GM23248 (cell line): ENCODE measurements at places on chromosomes 7 and 10. TPM values are rescaled to one million over a fixed set of nuclear protein-coding genes. Genes with fewer than 3 reads are reported as not detected.

DNA sequence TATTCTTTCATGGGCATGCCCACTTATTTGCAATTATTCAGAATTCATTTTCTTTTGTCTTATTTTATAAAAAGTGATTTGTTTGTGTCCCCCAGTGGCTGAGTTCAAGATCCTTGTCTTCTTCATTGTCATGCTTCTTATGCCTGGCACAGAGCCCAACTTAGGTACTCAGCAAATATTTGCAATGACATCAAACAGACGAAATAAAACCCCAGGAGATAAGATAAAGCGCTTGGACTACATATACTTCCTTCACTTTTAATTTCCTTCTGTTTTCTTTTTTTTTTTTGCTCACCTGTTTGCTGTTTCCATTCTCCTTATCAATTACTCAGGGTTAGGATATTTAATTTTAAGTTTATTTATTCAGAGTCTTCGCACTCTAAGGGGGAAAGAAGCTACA lies 225.0 kb downstream of the SDHAF3 start:
- H3K27me3 ChIP-seq = no peaks in the 10 kb centered on the region
- no peak overlapping the region for H3K27ac ChIP-seq
- H3K4me3 ChIP-seq = no peak overlapping the region
- no peaks in the 10 kb centered on the region for H3K4me1 ChIP-seq
- no peak for DNase-seq

DNA sequence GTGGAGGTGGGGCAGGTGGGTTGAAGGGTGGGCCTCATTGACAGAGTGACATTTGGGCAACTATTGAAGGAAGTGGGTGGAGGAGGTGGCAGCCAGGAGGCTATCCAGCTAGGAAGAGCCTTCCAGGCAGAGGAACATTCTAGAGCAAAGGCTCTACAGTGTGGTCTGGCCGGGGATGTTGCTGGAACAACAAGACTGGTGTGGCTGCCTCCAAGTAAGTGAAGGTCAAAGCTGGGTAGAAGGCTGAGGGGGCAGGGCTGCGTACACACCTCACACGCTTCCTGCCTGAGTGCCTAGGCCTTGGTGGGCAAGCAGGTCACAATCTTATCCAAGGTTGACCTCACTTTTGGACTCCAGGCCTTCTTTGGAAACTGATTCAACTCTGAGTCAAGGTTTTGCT lies 6.6 kb downstream of the CPA1 start:
- no peaks in the 10 kb centered on the region for H3K36me3 ChIP-seq
- no peak for DNase-seq
- peaks cover 3% of the 10 kb centered on the region; the same call in 1 of the 2 replicates for H3K4me1 ChIP-seq
- no peaks in the 10 kb centered on the region for H3K27me3 ChIP-seq
- H3K4me3 ChIP-seq = no peak overlapping the region

DNA sequence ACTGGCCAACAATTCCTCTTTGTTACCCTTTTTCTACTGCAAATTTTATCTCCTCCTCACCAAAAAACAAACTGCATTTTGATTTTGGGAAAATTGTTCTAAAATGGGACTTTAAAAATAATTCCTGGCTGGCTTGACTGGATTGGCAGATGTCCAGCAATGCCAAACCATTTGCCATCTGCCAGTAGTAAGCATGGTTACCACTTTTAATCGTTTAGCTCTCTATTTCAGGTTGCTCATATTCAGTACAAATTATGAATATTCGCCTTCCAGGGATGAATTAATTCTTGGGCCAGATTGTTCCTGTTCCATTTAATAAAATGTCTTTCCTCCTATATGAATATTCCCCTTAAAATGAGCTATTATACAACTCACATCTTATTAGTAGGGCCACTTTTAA lies 35.7 kb downstream of the SMNDC1 start:
- DNase-seq = no peak
- peaks cover 9% of the 10 kb centered on the region; the same call in 1 of the 2 replicates for H3K4me1 ChIP-seq

- H3K27me3 ChIP-seq = no peaks in the 10 kb centered on the region
- H3K36me3 ChIP-seq = no peaks in the 10 kb centered on the region
- H3K4me1 ChIP-seq = no peaks in the 10 kb centered on the region
- H3K27ac ChIP-seq = no peak overlapping the region
- no peak overlapping the region for H3K4me3 ChIP-seq
Measured at GRCh38 chr10:17851611-17852010, 42.5 kb downstream of the MRC1 start.

GRCh38 chr7:45048748-45049147 lies 40.0 kb downstream of the NACAD start:
- H3K4me1 ChIP-seq = no peaks in the 10 kb centered on the region
- DNase-seq = no peak
- no peak overlapping the region for H3K27ac ChIP-seq

GRCh38 chr10:132945125-132945893 lies 2.9 kb upstream of the CFAP46 start:
- no peaks in the 10 kb centered on the region for H3K36me3 ChIP-seq
- DNase-seq = no peak
- H3K27me3 ChIP-seq = peaks cover 26% of the 10 kb centered on the region; the same call in 1 of the 2 replicates
- no peak overlapping the region for H3K4me3 ChIP-seq
- H3K27ac ChIP-seq = no peak overlapping the region

- H3K27me3 ChIP-seq = no peaks in the 10 kb centered on the region
- DNase-seq = no peak
- no peaks in the 10 kb centered on the region for H3K36me3 ChIP-seq
- H3K4me3 ChIP-seq = no peak overlapping the region
Measured at GRCh38 chr7:105643851-105644250, 62.6 kb upstream of the EFCAB10 start.

- H3K4me3 ChIP-seq = no peak overlapping the region
- H3K4me1 ChIP-seq = no peaks in the 10 kb centered on the region
- no peaks in the 10 kb centered on the region for H3K27me3 ChIP-seq
- no peaks in the 10 kb centered on the region for H3K36me3 ChIP-seq
Measured at GRCh38 chr10:21205328-21205727, 308.2 kb upstream of the NEBL start.

- peaks cover 27% of the 10 kb centered on the region for H3K36me3 ChIP-seq
- H3K4me1 ChIP-seq = peaks cover 26% of the 10 kb centered on the region
- no peaks in the 10 kb centered on the region for H3K27me3 ChIP-seq
- peak overlapping the region; percentile 79 for H3K4me3 ChIP-seq
Measured at GRCh38 chr10:5449227-5449626, 36.9 kb downstream of the NET1 start.

DNA sequence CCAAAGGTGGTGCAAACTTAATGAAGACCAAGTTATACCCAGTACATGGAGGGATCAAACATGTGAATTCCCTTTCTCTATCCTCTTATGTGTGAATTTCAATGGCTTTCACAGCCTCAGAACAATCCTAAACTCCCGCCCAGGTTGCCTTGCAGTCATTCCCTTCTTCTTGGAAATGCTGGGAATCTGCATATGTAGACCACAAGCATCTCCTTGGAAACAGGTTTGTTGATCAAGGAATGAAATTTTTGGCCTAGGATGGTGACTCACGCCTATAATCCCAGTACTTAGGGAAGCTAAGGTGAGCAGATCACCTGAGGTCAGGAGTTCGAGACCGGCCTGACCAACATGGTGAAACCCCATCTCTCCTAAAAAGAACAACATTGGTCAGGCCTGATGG lies 77.8 kb upstream of the ABI1 start:
- no peak overlapping the region for H3K27ac ChIP-seq
- no peak for DNase-seq
- no peaks in the 10 kb centered on the region for H3K27me3 ChIP-seq

- H3K4me3 ChIP-seq = no peak overlapping the region
- H3K36me3 ChIP-seq = no peaks in the 10 kb centered on the region
- peaks cover 7% of the 10 kb centered on the region; the same call in 1 of the 2 replicates for H3K4me1 ChIP-seq
- no peak for DNase-seq
- H3K27me3 ChIP-seq = no peaks in the 10 kb centered on the region
Measured at GRCh38 chr10:112913661-112914287, 36.3 kb upstream of the TCF7L2 start.

GRCh38 chr7:149886018-149886415 lies 12.2 kb downstream of the ATP6V0E2 start:
- no peak overlapping the region for H3K27ac ChIP-seq
- H3K4me1 ChIP-seq = no peaks in the 10 kb centered on the region
- H3K4me3 ChIP-seq = no peak overlapping the region
- no peak for DNase-seq

DNA sequence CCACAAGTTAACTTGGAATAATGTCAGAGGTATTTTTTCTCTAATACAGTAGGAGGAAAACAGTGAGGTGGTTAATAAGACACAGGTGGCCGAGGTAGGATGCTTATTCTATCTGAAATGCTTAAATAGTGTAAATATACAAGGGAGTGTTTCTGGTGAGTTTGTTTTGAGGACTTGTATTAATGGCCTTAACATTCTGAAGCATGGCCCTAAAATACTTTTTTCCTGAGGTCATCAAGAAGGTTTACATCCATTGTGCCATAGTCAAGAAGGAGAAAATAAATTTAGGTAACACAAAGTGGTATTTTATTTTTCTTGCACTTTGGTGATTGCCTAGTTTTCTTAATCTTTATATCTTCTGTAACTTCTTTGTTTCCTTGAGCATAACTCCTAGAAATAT lies 18.8 kb downstream of the GNAI1 start:
- H3K36me3 ChIP-seq = no peaks in the 10 kb centered on the region
- H3K4me3 ChIP-seq = no peak overlapping the region
- no peak overlapping the region for H3K27ac ChIP-seq
- H3K4me1 ChIP-seq = peaks cover 67% of the 10 kb centered on the region

DNA sequence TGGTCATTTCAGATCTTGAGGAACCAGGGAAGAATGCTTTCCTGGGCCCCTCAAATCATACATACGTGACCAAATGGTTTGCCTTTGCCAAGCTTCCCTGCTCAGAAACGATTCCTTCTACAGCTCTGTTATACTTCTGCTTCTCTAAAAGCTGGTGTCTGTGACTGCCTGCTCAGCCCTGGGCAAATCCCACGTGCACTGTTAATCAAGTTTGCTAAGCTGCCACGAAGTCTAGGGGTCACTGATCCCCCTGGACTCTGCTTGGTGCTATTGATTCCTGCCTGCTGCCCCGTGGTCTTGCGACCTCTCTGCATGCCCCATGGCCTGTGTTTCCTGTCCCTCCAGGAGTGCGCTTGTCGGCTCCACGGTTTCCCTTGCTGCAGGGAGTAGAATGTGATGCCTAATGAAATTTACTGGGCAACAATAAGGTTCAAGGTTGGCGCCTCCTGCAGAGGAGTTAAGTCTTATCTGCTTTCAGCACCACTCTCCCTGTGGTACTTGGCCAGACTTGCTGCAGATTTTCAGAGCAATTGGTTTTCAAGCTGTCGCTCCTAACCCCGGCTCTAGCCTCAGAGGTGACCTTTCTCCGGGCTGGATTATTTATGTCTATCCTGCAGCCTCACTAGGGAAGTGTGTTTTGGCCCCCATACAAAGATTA lies 201.6 kb upstream of the FZD8 start:
- H3K4me1 ChIP-seq = no peaks in the 10 kb centered on the region
- no peaks in the 10 kb centered on the region for H3K27me3 ChIP-seq
- no peak overlapping the region for H3K4me3 ChIP-seq
- no peak for DNase-seq
- no peak overlapping the region for H3K27ac ChIP-seq
- H3K36me3 ChIP-seq = no peaks in the 10 kb centered on the region

DNA sequence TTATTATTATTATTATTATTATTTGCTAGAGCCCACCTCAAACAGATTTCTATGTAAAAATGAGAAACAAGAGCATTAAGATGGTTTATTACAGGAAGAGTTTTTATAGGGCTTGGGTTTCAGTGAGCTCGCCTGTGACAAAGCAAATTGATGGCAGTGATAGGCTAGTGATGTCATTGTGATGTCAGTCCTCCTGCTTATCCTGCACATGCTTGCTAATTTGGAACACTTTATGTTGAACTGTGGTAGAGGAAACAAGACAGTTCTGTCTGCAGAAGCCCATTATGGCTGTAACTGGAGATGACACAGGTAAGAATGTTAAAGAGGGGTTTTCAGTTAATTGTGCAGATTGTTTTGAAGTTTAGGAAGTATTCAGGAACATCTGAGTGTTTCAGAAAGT lies 68.3 kb downstream of the CREM start:
- no peaks in the 10 kb centered on the region for H3K27me3 ChIP-seq
- peak; percentile 56 for DNase-seq
- no peaks in the 10 kb centered on the region for H3K36me3 ChIP-seq
- peak overlapping the region; percentile 75 for H3K4me3 ChIP-seq
- peaks cover 24% of the 10 kb centered on the region for H3K4me1 ChIP-seq
- peak overlapping the region; percentile 95 for H3K27ac ChIP-seq

Gene SCIN
- total RNA-seq = 0.13 and 0.32 TPM in 2 replicates

Gene SPDYE3
- not detected in 2 replicates for total RNA-seq
